Cortex of kidney (tissue), 1 donor: ENCODE measurements at places on chromosomes 2 and 18.
A peak's percentile ranks its signal among the peaks of the same experiment; 100 is the strongest.

GRCh38 chr2:231186325-231186724 is 12.1 kb upstream of the ARMC9 start:
- DNase-seq, result no peak

DNA sequence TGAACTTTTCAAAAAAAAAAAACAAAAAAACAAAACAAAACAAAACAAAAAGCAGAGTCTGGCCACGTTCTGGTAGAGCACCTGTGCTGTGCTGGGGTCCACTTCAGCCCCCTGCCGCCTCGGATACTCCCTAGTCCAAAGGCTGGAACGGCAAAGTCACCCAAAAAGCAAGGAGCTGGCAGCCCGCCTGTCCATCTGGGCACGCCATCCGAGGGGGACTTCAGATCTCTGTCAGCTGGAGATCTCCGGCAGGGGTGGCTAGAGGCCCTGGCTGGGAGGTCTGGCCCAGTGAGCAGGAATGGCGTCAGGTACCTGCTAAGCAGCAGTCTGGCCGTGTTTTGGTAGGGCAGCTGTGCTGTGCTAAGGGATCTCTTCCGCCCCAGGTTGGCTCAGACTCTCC is 152.3 kb upstream of the ZNF516 start:
- no peak for DNase-seq

GRCh38 chr2:19114754-19115231 is 243.6 kb downstream of the OSR1 start:
- DNase-seq, result no peak

- DNase-seq, result no peak
Measured at GRCh38 chr2:59463426-59463825, 1090.0 kb downstream of the BCL11A start.

GRCh38 chr2:33033606-33034081 is 86.9 kb downstream of the LTBP1 start:
- no peak for DNase-seq

DNA sequence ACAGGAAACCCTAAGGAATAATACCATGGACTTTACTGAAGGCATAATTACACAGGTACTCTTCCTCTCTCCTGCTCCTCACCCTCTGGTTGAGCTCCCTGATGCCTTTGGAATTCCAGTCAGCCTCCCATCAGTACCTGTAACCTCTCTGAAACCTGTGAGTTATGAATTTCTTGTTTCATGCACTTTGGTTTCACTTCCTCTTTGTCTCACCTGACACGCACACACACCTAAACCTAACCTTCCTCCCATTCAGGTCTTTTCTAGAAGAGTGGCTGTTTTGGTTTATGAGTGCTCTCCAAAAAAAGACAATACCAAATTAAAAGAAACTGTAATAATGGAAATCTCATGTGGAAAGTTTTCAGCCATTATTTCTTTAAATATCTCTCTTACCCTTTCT is 451.3 kb upstream of the VWC2L start:
- no peak for DNase-seq

DNA sequence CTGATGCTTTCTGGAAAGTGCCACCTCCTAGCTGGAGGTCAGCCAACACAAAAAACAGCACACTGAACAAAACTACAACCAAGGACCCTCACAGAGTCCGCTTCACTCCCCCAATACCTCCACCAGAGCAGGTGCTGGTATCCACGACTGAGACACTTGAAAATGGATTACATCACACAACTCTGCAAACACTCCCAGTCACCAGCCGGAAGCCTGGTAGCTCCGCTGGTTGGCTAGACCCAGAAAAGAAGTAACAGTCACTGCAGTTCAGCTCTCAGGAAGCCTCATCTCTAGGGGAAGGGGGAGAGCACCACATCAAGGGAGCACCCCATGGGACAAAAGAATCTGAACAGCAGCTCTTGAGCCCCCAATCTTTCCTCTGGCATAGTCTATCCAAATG is 175.4 kb downstream of the LCLAT1 start:
- DNase-seq, result no peak

DNA sequence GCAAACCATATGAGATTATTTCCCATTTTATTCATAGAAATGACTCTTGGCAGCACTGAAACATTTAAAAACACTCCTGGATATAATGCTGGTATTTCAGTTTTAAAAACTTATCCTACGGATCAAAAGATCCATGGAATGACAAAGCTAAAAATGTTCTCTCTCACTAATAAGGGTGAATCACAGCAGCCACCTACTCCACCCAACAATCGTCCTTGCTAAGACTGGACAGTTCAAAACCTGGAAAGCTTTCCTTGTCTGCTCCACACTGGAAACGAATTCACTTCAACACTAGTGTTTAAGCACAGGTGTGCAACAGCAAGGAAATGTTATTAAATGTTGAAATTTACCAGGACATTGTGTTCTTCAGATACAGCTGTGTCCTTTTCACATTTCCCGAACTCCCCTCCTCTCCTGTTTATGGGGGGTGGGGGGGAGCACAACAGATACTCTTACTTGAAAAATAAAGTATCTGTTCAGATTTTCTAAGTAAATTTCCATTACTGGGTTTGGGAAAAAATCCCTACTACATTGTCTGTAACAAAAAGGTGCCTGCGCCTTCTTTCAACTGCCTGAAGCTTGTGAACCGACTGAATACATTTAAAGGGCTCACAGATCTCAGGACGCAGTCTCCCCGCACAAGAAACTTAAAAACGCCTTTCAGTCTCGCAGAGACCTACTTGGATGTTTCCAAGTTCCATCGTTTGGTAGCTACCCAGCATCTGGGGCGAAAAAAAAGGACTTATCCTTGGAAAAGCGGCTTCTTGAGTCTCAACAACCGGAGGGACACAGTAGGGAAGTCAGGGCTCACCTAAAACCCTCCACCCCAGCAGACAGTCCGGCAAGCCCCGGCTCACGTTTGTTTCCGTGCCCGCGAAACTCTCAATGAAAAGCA is 1.3 kb downstream of the YWHAQ start:
- DNase-seq, result no peak

DNA sequence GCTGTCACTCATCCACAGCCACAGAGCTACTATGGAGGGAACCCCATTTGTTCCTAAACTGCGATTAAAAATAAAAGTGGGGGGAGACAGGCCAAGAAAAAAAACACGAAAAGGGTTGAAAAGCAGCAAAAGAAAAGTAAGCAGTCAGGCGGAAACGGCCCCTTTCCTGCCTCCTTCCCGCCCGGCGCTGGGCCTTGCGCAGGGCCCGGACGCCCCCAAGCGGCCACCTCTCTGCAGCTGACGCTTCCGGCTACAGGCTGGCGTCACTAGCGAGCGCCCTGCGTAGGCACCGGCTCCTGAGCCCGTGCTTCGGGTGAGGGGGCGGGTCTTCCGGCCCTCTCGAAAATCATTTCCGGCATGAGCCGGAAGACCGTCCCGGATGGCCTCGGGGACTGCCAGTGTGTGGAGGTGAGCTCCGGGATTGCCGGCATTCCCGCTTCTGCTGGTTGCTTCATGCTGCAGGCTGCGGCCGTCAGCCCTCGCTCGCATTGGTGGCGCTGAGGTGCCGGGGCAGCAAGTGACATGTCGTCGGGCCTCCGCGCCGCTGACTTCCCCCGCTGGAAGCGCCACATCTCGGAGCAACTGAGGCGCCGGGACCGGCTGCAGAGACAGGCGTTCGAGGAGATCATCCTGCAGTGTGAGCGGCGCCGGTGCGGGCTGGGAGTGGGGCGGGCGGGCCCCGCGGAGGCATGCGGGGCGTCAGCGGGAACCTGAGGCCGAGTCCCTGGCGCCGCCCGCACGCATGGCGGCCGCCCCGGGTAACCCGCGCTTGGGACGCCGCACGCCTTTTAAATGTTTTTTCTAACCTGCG is at the start of gene ATG16L1:
TSS of gene ATG16L1 (plus strand) at position 368 of the 811 bp plus-strand sequence. CDS start at position 523, 155 bp downstream.
- DNase-seq, result peak; percentile 52

DNA sequence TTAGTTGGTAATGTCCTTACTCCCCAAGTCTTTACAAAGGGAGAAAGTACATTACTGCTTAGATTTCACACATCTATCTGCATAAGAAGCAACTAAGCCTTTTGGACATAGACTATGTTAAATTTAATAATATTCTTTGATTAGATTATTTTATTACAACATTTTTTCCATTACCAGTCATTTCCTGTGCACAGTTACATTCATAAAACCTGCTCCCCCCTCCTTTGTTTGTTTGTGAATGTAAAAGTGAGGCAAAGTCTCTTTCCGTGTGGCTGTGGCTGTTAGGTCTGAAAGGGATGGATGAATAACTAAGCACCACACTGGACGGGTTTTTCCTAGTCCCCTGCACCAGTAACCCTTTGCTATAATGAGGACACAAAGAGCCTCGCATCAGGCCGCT is 9.6 kb downstream of the PTGR3 start:
- DNase-seq, result no peak

DNA sequence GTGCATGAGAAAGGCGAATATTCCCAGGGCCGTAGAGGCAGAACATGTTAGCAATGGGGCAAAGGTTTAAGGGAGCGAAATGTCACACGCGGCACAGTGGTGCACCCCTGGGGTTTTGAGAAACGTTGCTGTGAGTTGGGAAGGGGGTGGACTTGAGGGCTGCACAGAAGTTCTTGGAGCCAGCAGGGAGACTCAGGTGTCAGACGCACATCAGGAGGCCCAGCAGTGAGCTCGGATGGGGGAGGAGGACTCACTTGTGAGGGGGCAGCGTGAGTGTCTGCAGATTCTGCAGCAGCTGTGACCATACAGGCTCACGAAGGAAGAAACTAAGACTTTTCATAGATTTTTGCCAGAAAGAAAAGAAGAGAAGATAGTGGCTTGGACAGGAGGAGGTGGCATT is 218.2 kb downstream of the SNTG2 start:
- no peak for DNase-seq

GRCh38 chr18:7958081-7958896 is 391.2 kb downstream of the PTPRM start:
- no peak for DNase-seq

DNA sequence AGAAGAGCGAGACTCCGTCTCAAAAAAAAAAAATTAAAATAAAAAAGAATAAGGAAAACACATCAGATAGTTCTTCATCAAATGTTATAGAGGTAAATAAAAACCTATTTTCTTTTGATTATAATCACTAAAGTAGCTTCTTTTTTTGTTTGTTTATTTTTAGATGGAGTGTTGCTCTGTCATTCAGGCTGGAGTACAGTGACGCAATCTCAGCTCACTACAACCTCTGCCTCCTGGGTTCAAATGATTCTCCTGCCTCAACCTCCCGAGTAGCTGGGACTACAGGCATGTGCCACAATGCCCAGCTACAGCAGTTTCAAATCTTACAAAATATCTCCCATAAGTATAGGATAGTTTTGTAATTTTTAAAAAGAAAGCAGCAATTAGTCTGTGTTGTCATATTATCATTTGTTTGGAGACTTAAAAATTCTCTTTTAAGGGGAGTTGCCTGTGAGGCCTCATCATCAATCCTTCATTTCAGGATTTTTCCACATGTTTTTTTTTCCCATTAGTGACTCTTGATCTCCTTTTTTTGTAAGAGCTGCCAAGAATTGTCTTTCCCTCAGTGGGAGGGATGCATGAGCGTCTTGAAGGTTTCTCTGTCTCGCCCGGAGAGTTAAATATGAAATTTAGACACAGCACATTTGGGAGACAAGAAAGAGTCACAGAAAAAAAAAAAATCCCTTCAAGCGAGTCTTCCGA is 275.9 kb downstream of the CDCA7 start:
- no peak for DNase-seq

- DNase-seq, result no peak
Measured at GRCh38 chr2:66121946-66122345, 313.0 kb upstream of the MEIS1 start.

DNA sequence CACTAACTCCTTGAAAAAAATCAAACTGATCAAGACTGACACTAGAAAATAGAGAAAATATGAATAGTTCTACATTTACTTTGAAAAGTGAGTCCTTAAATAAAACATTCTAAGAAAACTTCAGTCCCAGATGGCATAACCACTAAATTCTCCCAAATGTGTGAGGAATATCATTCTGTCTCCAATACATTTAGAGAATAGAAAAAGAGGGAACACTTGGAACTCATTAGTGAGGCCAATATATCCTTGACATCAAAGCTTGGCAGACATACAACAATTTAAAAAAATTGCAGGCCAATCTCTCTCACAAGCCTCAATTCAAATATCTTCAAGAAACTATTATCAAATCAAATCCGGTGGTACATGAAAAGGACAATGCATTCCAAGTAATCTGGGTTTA is 79.3 kb upstream of the TMEM247 start:
- no peak for DNase-seq

DNA sequence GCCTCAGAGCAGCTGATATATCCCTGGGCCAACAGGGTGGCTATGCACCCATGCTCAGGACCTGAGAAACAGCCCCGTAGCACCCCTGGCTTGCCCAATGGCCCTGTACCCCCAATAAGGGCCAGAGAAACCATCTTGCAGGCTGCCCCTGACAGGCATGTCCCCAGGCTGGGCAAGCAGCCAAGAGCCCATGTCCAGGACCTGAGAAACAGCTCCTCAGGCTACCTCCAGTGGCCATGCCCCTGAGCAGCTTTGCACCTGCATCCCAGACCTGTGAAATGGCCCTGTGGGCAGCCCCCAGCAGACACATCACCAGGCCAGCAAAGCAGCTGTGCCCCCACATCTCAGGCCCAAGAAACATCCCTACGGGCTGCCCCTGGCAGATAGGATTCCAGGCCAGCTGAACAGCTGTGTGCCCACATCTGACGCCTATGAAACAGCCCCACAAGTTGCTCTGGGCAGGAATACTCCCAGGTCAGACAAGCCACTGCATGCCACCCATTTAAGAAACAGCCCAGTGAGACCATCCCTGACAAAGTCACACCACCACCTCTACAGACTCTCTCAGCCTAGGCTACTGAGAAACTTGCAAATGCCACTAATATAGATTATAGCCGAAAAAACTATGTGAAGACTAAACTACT is 84.1 kb downstream of the TMEM237 start:
- no peak for DNase-seq

- DNase-seq, result no peak
Measured at GRCh38 chr2:236973343-236973980, 112.2 kb upstream of the COPS8 start.
